ENCODE measurements at places on chromosomes 3 and 15. TPM values are rescaled to one million over a fixed set of nuclear protein-coding genes. Genes with fewer than 3 reads are reported as not detected.

PLA2G4D gene
- total RNA-seq, result not detected

PIERCE2 gene
- 2.0 TPM for total RNA-seq

EIF2A gene
- total RNA-seq, result 190 TPM

SMAD3 gene
- total RNA-seq, result 25.3 TPM

NOX5 gene
- 0.44 TPM for total RNA-seq

PAQR5 gene
- total RNA-seq, result 2.6 TPM

ZNF80 gene
- total RNA-seq, result not detected

ROPN1 gene
- not detected for total RNA-seq

TMEM266 gene
- not detected for total RNA-seq

CD200 gene
- total RNA-seq, result 2.6 TPM

LRRIQ4 gene
- not detected for total RNA-seq

SPINK8 gene
- not detected for total RNA-seq

Measured in subcutaneous adipose tissue (tissue), 4 donors.